IMR-90 (cell line): ENCODE measurements at places on chromosomes 1 and 21.

GRCh38 chr1:35605071-35605866 lies 32.2 kb downstream of the TFAP2E start:
- no peak for DNase-seq

GRCh38 chr1:9019896-9020295 lies 6.3 kb downstream of the SLC2A7 start:
- DNase-seq, result no peak

DNA sequence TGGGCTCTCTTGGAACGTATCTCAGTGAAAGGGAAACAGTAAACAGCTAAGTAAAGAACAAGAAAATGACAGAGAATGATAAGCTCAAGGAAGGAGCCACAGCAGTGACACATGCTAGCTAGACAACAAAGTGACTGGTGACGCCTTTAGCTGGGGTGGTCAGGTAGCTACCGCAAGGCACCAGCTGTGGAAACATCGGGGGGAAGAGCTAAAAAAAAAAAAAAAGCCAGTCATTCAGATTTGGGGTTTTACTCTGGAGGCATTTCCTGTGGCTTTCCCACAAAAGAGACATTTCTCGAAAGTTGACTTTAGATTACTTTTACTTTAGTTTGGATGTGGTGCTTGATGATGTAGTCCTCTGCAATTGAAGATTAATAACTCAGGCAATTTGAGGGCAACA lies 2.1 kb downstream of the FHAD1 start:
- DNase-seq, result peak; percentile 4

GRCh38 chr1:228020686-228021354 lies 14.0 kb downstream of the WNT3A start:
- DNase-seq, result no peak

DNA sequence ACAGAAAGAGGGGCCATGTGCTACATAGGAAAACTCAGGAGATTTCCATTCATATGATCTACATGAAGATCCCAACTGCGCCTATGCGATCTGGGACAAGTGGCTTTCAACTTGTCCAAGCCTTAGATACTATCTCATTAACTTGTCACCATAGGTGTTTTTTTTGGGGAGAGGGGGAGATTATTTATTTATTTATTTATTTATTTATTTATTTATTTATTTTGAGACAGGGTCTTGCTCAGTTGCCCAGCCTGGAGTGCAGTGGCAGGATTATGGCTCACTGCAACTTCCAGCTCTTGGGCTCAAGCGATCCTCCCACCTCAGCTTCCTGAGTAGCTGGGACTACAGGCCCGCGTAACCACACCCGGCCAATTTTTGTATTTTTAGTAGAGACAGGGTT lies 11.3 kb downstream of the FABP3 start:
- DNase-seq, result no peak

GRCh38 chr1:150144606-150145005 lies 5.1 kb upstream of the PLEKHO1 start:
- no peak for DNase-seq

DNA sequence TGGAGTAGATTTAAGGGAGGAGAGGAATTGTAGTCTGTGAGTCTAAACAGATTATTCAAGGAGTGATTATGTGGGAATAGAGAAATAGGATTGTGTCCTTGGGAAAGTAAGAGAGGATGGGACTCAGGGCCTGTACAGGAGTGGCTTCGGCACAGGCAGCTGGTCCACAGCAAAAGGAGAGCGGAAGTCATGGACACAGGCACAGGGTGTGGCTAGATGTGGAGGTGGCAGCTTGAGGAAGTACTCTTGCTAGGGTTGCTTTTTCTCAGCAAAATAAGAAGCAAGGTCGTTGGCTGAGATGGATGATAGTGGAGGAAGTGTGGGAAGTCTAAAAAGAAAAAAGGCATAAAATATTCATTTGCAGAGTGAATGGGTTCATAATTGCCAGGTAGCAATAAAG lies 18.5 kb upstream of the ZNF648 start:
- DNase-seq, result no peak

DNA sequence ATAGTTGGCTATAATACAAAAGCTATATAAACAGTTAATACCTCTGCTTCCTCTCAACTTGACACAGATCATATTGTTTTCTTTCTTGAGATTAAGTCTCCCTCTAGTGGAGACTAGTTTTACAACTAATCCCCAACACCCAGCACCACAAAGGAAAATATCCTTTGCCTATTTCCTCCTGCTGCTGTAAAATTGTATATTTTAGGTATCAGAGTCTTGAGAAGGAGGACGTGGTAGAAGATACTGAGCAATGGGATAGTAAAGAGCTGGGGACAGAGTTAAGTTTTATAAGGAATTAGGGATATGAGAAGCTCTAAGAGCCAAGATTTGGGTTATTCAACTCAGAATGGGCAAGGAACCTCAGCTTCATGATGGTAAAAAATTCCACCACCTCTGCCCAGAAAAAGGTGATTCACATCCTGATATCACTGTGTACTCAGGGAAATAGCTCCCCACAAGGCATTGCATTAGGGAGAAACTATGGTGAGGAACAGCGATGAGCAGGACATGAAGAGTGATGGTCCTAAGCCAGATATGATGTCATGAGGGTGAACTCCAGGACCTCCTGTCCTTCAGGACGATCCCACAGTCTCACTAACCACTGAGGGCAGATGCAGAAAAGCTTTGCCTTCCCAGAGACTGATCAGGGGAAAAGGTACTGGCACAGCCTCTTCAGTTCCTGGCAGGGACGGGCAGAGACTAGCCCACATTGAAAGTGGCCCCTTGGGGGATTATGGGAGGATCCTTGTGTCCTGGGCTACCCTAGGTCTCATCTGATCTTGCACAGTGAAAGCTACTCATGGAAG lies 14.7 kb upstream of the CFAP126 start:
- DNase-seq, result peak; percentile 81

DNA sequence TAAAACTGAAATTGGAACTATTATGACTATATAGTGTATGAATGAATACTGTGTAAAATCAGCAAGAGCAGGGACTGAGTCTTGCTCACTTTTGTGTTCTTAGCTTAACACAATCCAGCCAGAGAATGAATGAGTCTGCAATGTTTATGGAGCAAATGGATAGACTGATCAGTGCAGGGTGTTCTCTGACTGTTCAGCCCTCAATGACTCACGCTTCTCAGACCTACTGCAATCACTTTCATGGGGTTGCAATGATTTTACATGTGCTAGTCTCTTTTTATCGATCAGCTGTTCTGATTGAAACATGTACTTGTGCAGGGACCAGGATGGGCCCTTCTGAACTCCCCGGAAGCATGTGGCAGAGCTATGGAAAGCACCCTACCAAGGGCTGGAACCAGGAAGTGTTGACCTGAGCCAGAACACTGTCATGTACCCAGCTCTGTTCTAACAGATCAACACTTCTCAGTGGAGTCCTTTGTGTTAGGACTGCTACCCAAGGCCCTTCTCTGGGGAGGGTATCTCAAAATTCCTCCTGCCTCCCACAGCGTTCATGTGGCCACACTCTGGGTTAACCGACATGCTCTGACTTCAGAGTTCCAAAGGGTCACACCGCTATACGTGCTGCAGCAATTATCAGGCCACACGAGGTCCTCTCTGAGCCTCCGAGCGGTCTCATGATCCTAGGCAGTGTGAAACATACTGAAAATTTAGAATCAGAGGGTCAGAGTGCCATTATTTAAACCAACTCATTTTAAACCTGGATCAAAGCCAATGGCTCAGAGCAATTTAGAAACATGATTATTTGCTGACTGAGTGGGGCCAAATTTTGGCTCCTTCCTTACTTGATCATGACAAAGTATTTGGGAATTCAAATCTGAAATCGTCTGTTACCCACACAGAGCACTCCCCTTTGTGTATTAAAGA lies 35.2 kb downstream of the GRIK1 start:
- no peak for DNase-seq

GRCh38 chr1:176206006-176206960 lies 803 bp downstream of the COP1 start:
- peak; percentile 29 for DNase-seq

- no peak for DNase-seq
Measured at GRCh38 chr1:209657140-209657879, 5.1 kb upstream of the LAMB3 start.

DNA sequence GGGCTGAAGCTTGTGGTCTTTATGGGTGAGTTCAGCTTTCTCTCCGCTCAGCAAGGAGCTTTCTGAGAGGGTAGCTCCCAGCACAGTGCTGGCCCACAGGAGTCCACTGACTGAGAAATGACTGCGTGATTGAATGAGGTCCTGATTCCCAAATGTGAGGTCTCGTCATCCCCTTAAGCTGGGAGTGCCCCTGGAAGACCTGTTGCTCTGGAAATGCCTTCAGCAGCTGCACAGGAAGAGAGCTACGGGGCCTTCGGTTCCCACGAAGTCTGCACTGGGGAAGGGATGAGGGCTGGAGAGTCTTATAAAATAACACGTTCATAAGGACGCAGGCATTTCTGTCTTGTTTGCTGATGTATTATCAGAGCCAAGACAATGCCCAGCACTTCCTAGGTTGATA lies 14.0 kb downstream of the TNNT2 start:
- no peak for DNase-seq

DNA sequence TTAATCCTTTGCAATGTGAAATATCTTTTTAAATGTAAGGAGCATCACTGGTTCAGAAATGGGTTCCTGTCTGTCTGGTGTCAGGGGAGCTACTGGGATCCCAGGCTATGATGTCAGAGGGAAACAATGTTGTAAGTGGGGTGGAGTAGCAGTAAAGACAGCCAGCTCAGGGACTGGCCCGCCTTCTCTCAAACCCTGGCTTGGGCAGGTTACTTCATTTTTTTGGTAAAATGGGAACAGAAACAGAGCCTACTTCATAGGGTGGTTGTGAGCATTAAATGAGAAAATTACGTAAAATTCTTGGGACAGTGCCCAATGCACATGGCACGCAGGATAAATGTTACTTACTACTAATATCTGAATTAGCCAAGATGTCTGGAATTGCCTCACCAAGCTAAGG lies 30.7 kb upstream of the IL20 start:
- DNase-seq, result no peak

DNA sequence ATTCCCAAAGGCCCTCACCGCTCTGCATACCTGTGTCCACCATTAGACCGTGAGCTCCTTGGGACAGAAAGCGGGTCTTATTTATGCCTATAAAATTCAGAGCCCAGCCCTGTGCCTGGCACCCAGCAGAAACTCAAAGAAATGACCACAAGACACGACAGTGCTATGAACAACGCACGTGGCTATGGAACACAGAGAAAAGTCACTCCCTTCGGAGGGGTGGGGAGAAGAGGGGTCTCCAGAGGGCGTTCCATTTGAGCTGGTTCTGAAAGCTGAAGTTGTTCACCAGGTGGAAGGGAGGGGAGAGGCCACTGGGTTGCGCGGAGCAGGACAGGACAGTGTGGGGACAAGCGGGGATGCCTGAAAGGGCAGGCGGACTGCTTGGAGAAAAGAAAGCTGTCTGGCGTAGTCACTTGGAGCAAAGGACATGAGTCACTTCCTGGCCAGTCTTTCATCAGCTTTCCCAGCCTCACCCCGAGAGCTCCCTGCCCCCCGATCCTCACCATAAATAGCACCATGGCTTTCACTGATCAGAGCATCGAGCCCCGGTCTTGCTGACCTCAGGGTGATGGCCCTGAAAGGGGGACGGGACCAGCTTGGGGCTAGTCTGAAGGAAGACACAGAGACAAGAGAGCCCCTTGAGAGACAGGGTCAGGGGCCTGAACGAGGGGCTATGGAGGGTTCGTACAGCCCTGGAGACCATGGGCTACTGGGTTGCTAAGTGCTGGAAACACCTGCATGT lies 28.5 kb downstream of the ECE1 start:
- peak; percentile 96 for DNase-seq

GRCh38 chr1:215569986-215570824 lies 3.1 kb downstream of the KCTD3 start:
- DNase-seq, result peak; percentile 20

DNA sequence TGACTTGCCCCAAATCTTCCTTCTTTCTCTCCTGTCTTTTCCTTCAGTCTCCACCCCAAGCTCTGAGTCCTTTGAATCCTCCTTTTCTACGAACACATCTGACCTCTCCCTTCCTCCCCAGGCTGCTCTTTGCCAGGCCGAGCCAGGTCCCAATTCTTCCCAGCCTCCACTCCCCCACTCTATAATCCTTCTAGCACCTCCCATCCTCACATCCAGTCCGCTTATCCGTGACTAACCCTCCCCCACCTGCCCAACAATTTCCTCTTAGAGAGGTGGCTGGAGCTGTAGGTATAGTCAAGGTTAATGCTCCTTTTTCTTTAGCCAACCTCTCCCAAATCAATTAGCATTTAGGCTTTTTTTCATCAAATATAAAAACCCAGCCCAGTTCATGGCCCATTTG lies 9.5 kb upstream of the HPDL start:
- no peak for DNase-seq

GRCh38 chr1:107095647-107096046 lies 39.2 kb downstream of the PRMT6 start:
- DNase-seq, result no peak

GRCh38 chr1:236575523-236575922 lies 28.8 kb downstream of the HEATR1 start:
- peak; percentile 47 for DNase-seq

DNA sequence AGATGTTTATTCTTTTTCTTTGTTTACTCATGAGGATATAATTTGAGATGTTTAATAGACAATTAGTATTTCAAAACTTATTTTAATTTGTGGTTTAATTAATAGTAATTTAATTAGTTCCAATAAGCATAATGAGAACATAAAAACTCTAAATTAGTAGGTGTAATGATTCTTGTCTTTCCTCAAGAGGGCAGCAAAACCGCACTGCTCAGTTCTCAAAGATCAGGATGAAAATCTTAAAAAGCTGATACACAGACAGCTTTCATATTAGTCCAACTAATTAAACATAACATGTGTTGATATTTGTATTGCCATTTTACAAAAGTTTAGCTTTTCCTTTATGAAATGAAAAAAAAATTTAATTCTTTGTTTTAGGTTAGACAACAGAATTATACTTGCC lies 106.7 kb upstream of the C21orf91 start:
- DNase-seq, result peak; percentile 24

GRCh38 chr1:171334024-171334640 lies 20.1 kb downstream of the FMO4 start:
- no peak for DNase-seq

GRCh38 chr21:14114251-14114650 lies 96.5 kb downstream of the LIPI start:
- no peak for DNase-seq

DNA sequence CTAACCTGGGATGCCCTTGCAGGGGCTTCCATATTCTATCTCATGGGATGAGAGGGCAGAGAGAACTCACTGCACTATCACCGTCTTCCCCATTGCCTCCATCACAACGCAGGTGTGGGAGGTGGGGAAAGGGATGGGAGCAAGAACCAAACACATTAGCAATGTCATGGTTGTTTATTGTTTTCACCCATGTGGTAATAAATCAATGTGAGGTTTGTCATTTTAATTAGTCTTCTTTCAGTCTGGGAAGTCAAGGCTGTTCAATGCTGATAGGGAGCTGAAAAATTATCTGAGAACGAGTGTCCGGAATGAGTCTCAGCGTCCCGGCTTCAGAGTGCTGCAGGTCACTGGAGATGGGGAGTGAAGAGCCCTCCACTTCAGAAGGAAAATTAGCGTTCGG lies 268.5 kb downstream of the DUSP10 start:
- no peak for DNase-seq

GRCh38 chr1:209863766-209864485 lies 36.2 kb downstream of the UTP25 start:
- no peak for DNase-seq
